Stimulated activated CD8-positive, alpha-beta memory T cell treated with anti-CD3 and anti-CD28 coated beads, Interleukin-15, amount 100 ng/mL, for 48 hours (primary cell): ENCODE measurements at places on chromosomes 4 and X.

DNA sequence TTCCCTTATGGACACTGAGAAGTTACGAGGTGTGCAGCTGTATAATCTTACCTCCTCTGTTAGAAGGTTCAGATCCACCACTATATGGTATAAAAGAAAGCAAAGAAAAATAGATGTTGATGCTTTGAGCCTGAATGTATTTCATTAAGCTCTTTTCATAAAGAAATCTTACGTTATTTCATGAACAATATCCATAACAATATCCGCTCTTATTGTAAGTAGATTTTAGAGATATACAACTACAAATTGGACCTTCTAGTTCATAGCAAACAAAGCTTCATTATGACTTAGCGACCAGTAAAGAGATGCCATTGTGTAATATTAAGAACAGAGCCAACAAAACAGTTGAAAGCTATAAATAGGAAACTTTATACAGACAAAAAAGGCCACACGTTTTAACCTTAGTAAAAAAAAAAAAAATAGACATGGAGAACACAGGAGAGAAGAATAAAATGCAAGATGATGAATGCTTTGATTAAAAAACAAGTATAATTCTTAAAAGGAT is 203.6 kb downstream of the PDGFC start:
- DNase-seq, result no peak

- no peak for DNase-seq
Measured at GRCh38 chrX:77447653-77448569, 722 bp downstream of the FGF16 start.

GRCh38 chrX:23731951-23732350 is 11.1 kb downstream of the ACOT9 start:
- DNase-seq, result no peak

DNA sequence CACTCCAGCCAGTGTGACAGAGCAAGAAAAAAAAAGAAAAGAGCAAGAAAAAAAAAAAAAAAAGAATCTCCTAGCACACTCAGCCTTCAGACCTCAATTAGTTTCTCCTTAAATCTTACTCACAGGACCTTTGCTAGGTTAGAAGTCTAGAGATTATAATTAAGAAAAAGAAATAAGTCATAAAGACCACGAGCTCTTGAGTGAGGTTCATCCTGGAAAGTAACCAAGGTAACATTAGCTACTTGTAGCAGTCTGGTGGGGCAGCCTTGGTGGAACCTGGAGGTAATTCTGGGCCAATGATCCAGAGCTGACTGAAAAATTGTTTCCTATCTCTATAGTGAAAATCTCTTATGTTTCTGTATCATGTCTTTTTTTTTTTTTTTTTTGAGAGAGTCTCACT is 21.2 kb upstream of the DDX3X start:
- DNase-seq, result no peak

DNA sequence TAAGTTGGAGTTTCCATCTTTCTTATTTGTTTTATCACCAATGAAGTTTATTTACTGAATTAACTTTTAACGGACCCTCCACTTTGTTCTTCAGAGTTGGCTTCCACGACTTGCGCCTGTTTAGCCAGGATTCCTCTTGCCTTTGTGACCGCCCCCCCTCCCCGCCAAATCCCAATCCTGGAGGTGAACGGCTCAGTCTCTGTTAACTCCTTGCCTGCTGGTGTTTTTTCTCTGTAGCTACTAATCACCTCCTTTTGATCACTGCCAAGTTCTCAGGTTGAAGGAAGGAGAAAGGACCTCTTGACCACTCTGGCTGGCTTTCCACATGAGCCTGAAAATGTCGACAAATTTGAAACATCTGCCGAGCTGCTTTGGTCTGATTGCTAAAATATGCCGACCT is 46.8 kb upstream of the BCOR start:
- no peak for DNase-seq

DNA sequence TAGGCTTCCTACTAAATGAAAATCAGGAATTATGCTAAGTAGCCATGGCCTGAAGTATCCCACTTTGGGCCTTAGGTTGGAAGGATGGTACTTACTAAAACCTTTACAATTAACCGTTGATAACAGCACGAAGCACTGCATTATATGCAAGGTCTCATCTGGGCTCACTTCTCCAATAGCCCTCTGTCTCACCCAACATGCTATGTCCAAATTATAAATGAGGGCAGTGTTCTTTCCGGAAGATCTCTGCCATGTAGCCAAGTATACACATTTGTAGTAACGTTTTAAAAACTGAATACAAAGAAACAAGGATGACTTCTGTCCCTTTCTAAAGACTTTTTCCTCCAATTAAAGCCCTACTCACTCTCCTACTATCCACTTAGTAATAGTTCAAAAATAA is 51.6 kb downstream of the SCFD2 start:
- DNase-seq, result no peak

DNA sequence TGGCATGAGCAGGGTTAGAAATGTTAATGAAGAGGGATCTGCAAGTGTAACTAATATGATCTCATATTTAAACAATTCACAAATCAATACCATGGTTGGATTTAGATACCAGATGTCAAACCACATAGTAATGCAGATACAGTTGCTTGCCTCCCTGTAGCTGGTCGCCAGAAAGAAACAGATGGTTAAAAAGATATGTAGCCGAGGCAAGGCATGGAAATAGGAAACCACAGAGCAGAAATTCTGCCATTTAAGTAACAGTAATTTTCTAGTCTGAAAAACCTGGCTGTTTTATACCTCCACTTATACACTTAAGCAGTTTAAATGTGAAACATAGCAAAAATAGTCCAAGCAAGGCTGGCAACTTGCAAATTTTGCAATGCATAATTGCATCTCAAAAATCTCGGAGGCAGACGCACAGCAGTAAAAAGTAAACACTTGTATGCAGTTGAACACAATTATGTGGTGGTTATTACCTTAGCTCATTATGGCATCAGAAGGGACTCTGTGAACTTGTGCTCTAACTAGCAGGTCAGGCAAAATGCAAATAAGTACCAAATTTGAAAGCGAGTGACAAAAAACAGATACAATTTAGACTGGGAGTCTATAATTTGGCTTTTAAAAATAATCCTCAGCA is 126.8 kb downstream of the NAA11 start:
- no peak for DNase-seq

- no peak for DNase-seq
Measured at GRCh38 chr4:88147799-88148217, 10.6 kb downstream of the ABCG2 start.

DNA sequence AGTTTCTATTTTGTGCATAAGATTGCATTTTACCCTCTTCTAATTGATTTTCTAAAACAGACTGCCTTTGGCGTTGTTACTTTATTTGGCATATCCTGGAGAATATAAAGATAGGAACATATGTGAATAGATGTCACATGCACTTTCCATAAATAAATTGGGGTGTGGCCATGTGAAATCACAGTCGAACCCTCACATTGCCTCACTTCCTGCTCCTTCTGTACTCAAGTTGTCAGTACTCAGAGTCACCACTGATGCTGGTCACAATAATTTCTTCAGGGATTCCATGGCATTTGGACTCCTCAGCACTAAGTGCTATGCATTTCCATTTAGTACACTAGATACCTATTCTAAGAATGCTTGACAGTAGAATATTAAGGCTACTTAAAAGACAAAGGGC is 1.4 kb upstream of the EMCN start:
- DNase-seq, result no peak

DNA sequence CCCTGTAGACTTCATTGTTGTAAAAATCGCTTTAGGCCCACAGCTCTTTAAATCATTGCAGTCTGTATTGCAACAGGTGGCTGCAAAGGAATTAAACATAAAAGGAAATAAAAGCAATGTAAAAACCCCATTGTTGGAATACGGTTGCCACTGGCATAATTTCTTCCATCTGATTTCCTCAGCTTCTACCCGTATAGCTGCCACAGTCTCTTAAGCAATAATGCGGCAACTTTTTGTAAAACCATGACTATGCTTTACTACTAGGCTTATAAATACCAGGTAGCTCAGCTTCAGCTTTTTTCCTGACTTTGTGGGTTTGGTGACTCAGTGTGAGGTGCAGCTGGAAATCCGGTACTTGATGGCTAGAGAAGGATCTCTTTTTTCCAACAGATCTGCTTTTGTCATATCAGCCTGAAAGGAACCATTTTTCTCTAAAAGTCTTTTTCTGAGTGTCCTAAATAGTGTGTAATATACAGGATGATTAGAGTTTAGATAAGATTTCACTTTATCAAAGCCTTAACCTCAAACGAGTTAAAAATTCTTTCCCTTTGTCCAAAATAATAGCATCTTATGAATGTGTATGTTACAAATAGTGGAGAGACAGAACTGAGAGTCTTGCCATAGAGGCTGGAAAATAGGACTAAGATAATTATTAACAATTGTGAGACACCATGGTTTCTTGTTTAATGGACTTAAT is 268.0 kb downstream of the ADGRL3 start:
- no peak for DNase-seq

GRCh38 chrX:9298221-9298620 is 166.6 kb upstream of the TBL1X start:
- DNase-seq, result no peak

- no peak for DNase-seq
Measured at GRCh38 chrX:37677765-37678164, 7.8 kb upstream of the XK start.

DNA sequence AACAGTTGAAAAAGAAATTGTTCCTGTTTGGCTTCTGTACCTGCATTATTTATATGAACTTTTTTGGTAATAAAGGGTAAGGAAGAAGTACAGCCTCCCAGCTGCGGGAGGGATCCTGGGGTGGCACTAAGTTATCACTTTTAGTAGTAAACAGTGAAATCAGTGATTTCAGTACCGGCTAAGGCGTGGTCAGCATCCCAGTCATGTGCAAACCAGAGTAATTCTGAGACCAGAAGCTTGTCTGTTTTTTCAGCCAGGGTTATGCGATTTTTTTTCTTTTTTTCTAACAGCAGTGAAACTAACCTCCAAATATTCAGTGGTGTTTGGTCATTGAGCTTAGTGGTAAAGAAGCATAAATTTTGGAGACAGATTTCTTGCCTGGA is 3.3 kb downstream of the EGF start:
- DNase-seq, result no peak

DNA sequence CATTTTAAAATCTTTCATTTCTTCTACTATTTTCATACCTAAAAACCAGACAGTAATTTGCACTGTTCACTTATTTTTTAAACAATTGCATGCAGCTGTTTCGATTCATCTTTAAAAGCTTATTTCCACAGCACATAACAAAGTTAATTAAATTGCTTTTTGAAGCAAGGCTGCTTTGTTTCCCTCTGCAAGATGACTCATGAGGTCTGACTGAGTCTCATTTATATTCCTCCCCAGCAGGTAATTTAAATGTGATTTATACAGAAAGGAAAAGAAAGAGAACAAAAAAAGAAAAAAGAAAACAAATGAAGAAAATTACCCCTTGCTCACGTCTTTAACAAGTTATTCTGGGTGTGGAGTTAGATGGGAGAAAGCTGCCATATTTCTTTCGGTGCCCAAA is 22.8 kb downstream of the VMA21 start:
- DNase-seq, result no peak

DNA sequence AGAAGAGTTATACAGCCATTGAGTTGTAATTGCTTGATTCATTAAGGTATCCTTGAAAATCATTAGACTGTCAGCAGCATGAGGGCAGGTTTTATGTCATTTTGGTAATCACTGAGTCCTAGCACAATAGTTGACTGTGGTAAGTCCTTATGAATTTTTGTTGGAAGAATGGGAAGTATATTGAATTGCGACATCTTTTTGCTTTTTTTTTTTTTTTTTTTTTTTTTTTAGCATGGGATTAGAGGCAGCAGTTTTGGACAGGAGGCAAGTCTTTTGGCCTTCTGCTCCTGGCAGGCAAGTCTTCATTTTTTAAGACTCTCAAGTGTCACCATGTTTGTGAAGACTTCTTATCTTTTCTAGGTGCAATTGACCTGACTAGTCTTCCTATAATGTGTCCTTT is 29.7 kb downstream of the PRRG1 start:
- no peak for DNase-seq

GRCh38 chrX:129665916-129666644 is 11.3 kb upstream of the APLN start:
- DNase-seq, result no peak

DNA sequence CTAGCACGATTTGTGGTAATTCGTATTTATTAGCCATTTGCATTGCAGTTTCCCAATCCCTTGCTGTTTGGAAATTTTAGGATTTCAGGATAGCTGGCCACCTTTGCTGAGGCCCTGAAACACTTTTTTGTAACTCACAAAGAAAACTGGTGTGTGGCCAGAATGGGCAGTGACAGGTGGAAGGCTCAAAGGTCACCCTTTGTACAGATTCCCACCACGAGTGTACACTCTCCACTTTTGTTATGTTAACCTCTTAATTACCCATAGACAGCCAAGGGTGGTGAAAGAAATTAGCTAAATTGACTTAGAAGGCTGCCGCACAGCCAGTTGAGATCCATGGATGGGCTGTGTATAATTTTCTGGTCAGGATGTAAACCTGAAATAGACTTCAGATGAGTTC is 109.7 kb upstream of the ARX start:
- no peak for DNase-seq

- DNase-seq, result no peak
Measured at GRCh38 chr4:53601251-53601764, 10.0 kb upstream of the LNX1 start.

GRCh38 chr4:56424697-56425514 is 10.5 kb downstream of the PPAT start:
- DNase-seq, result no peak

DNA sequence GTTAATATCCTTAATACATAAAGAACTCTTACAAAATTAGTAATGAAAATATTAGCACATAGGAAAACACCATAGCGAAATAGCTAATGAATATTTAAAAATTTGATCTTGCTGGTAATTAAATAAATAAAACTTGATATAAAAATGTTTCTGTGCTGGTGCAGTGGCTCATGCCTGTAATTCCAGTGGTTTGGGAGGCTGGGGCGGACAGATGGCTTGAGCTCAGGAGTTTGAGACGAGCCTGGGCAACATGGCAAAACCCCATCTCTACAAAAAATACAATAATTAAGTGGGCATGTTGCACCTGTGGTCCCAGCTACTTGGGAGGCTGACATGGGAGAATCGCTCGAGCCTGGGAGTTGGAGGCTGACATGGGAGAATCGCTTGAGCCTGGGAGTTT is 7.6 kb downstream of the FAM199X start:
- no peak for DNase-seq

DNA sequence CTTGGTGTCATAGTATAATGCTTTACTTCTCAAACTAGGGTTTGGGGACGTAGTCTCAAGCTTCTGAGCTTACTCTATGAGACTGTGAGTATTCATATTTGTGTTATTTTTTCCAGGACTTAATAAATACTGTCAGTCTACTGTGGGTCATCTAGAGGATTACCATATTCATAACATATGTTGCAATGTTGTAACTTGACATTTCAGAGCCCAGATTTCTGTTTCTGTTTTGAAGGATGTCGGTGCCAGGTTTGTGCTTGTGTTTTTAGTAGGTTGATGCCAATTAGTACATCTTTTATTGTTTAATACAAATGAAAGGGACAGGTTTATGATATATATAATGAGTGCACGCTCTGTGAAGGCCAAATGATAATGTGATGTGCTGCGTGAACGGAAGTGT is 69.6 kb downstream of the SPANXN4 start:
- DNase-seq, result no peak
